ENCODE measurements at places on chromosomes 12 and 14.

- no peak for DNase-seq
Observed at GRCh38 chr14:105591052-105591451, 64.7 kb downstream of the TMEM121 start.

- DNase-seq = no peak
Observed at GRCh38 chr12:129807136-129807535, 96.7 kb downstream of the TMEM132D start.

DNA sequence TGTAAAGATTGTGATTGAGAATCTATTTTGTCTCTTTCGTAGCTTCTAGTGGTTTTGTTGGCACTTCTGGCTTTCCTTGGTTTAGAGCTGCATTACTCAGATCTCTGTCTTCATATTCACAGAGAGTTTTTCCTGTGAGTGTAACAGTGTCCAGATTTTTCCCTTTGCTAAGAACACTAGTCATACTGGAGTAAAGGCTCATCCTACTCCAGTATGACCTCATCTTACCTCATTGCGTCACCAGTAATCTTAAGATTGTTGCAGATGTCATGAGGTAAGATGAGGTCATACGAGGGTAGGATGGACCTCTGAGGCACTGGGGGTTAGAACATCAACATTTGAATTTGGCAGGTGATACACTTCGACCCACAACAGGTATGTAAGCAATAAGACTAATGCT is 461.2 kb downstream of the FLRT2 start:
- no peak for DNase-seq

DNA sequence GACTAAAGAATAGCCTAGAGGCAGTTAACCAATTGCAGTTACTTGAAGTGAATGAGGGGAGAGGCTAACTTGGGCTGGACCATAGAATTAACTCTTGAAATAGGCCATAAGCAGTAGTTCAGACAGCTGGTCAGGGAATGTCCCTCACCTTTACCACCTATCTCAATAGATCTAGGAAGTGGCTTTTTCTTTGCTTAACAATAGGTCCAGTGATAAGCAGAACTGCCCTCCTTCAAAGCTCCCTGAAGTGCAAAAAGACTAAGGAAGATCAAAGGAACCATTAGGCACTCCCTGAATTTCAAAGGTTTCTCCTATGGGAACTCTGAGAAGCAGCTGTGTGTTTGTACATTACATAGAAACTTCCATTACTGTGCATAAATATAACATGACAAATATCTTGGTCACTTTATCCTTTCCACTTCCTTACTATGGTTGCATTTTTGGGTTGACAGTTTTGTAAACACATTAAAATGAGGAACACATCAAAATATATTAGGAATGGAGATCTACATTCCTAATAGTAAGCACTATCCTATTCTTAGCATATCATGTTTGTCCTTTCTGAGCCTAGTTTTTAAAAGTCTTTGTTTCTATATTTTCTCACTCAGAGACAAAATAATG is 7.2 kb upstream of the NAA30 start:
- no peak for DNase-seq

GRCh38 chr14:70317091-70317968 is 42.2 kb downstream of the COX16 start:
- DNase-seq = no peak

DNA sequence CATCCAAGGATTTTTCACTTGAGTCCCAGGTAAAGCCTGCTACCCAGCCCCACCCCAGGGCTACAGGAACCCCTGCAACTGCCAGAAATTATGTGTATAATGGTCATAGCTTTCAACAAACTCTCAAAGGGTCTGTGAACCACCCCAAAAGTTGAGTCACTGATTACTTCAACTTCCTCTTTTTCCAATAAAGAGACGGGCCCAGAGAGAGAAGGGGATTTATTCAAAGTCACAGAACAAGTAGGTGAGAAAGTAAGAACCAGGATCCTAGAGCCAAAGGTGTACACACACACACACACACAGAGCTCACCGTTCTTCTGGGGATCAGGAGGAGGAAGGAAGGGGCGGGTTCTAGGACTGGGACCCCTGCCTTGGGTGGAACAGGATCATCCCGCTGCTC is 4.8 kb upstream of the ITPK1 start:
- no peak for DNase-seq

DNA sequence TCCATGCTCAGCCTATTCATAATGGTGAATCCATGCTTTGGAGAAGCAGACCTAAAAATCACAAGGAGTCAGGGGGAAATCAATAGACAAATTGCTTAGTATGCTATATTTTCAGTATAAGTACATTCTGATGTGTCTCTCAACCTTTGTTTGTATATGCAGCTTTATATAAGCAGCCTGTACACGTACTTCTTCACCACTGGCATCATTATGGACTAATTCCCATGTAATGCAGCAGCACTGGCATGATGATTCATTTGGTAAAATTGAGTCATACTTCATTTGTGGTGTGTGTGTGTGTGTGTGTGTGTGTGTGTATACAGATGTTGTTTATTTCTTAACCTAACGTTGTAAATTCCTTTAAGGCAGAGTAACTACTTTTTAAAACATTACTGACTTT is 10.9 kb downstream of the DCP1B start:
- DNase-seq = peak; percentile 78

GRCh38 chr12:98743362-98743953 is 98.4 kb downstream of the APAF1 start:
- DNase-seq = no peak

GRCh38 chr12:19529951-19530636 is 90.8 kb downstream of the AEBP2 start:
- no peak for DNase-seq

GRCh38 chr14:24873551-24873950 is 176.4 kb downstream of the STXBP6 start:
- no peak for DNase-seq

- DNase-seq = no peak
Observed at GRCh38 chr12:17459214-17459613, 630.8 kb downstream of the RERGL start.

GRCh38 chr14:99721792-99722516 is 37.9 kb downstream of the CYP46A1 start:
- DNase-seq = no peak

- no peak for DNase-seq
Observed at GRCh38 chr14:94975366-94975765, 182.0 kb downstream of the DICER1 start.

GRCh38 chr12:130846369-130846768 is 7.3 kb upstream of the STX2 start:
- DNase-seq = peak; percentile 30

DNA sequence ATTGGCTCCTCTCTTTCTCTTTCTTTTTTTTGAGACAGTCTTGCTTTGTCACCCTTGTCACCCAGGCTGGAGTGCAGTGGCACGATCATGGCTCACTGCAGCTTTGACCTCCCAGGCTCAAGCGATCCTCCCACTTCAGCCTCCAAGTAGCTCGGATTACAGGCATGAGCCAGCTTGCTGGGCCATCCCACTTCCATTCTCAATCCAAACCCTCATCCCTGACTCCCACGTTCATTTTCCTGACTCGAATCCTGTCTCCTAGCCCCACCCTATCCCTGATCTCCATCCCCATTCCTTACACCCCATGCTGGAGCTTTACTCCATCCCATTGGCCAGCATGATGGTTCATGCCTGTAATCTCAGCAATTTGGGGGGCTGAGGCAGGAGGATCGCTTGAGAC is 7.8 kb downstream of the SPRYD4 start:
- DNase-seq = no peak

DNA sequence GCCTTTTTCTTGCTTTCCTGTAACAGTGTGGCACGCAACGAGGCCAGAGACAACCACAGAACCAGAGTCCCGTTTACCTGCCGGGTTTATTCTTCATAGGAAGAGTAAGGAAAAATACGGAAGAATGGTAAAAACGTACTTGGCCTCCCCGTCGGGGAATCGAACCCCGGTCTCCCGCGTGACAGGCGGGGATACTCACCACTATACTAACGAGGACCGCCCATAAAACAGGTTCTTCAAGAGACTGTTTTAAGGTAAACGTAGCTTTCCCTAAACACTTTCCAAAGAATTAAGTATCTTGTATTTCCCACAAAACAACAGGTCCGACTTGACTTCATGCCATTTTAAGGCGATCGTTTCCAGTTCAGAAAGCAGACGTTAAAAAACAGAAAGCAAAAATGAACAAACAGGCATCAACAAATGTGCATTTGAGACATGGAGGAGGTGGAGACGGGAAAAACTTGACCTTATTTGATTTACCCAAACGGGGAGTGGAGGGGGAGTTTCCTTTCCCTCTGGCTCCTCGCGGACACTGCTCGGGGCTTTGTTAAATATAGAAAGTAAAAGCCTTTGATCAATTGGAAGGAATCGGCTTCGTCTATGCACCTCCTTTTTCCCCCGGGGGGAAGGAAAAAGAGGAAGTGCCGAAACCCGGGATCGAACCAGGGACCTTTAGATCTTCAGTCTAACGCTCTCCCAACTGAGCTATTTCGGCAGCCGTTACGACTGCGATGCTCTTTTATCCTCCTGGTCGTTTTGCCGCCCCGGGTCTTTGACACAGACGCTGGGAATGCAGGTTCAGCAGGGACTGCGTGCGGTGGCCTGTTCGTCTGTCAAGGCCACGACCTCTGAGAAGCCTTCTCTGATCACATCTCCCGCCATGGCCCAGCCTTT is 13.0 kb upstream of the UBC start:
- no peak for DNase-seq

DNA sequence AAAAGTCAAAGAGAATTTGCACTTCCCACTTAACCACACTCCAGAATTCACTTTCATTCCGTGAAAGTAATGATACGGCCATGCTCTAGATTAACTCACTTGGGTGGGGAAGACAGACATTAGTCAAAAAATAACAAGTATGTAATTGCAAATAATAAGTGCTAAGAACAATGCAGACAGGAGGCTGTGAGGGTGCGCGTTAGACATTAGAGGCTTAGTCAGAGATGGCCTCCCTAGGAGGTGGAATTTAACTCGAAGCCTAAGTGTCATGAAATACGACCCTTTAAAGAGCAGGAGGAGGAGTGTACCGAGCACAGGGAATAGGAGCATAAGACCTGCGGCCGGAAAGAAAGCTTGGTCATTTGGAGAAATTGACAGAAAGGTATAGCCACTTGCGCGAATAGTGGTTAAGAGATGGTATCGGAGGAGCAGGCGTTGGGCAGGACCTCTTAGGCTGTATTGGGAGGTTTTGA is 628 bp downstream of the SNRPF start:
- no peak for DNase-seq

DNA sequence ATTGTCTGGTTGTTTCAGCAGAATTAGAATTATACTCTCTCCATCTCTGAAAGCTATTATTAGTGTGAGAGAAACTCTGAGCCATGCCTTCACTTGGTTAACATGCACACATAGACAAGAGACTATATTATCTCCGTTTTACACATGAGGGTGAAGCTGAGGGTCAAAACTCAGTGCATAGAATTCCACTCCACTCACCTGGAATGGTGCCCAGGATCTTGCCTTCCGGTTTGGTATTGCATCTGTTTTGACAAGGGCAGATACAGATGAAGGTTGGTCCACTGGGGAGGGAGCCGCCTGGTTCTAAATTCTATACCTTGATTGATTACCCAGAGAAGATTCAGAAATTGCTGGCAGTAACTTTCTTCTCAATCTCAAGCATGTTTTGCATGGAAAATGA is 149.5 kb upstream of the PELI2 start:
- DNase-seq = no peak

GRCh38 chr14:32341947-32342846 is 13.1 kb downstream of the AKAP6 start:
- DNase-seq = no peak

DNA sequence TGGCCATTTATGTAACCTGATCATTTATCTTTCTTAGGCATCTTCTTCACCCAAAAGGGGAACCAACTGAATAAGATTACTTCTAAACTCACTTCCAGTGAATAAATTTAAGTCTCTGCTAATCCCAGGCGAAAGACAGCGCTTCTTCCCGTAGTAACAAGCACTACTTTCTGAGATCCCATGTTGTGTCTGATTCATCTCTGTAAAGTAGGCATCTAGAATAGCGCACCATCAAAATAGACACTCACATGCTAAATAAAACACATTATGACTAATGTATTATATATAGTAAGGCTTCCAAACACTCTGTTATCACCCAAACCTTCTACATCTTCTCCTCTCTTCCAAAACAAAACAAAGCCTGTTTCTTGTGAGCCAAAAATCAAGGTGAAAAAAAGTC is 15.1 kb downstream of the GTF2A1 start:
- no peak for DNase-seq

DNA sequence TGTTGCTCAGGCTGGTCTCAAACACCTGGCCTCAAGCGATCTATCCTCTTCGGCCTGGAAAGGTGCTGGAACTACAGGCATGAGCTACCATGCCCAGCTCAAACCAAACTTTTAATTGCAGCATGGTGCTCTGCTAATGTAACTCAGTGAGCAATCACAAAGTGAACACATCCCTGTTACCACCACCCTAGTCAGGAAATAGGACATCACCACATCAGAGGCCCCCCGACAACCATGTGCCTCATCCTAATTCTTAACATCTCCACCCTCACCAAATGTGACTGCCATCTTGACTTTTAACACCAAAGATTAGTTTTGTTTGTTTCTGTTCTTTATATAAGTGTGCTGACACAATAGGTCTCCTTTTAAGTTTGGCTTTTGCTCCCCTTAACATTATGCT is 22.8 kb upstream of the SDR39U1 start:
- DNase-seq = no peak

DNA sequence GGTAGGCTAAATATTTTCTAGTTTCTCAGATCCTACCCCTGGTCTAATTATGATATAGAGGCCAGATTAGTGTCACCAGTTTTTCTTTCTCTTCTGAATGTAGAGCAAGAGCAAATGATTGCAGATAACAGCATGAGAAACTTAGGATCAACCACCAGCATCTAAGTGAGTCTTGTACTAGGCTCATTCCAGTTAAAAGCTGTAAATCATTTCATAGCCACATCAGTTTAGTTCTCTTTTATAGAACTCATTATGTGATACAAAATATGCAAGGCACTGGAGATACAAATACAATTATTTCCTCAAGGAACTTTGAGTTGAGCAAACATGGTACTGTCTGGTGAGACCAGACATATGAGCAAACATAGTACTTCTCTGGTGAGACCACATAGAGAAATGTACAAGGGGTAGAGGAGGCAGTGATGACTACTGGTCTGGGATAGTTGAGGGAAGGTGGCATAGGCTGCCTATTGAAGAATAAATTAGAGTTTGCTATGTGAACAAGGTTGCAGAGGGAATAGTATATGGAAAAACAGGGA is 59.5 kb downstream of the CRADD start:
- DNase-seq = no peak

DNA sequence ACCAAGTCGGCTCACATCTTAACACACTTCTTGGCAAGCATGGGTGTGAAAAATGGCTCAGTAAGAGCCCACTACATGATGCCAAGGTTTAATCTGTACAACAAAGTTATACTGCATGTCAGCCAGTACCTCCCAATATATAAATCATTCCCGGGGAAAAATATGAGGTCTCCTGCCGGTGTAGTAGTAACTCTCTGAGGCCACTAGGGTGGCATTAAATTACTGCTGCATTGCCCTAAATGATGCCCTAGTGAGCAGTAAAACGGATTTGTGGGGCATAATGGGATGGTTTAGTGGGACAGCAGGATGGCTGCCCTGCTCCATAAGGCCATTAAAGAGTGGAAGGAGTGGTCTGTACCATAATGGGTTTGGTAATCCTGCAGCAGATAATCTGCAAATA is 267.7 kb downstream of the MED13L start:
- DNase-seq = no peak

GRCh38 chr12:13962699-13963098 is 18.7 kb downstream of the GRIN2B start:
- DNase-seq = no peak

Measured in BJ (cell line).